H9 (cell line): ENCODE measurements at places on chromosomes 3 and 15. TPM values are rescaled to one million over a fixed set of nuclear protein-coding genes. Genes with fewer than 3 reads are reported as not detected.

RARRES1 gene
- total RNA-seq = 0.72 and 0.81 TPM in 2 replicates

HIGD2B gene
- not detected in 2 replicates for total RNA-seq

LOXL1 gene
- 6.9 and 9.1 TPM in 2 replicates for total RNA-seq

CORO2B gene
- 3.1 and 3.2 TPM in 2 replicates for total RNA-seq

REC114 gene
- total RNA-seq = not detected in 2 replicates

GJD2 gene
- total RNA-seq = 0.15 TPM in 1 of 2 replicates, not detected in the other

ILDR1 gene
- total RNA-seq = 0.68 and 1.1 TPM in 2 replicates

MITF gene
- 0.81 and 0.88 TPM in 2 replicates for total RNA-seq

TICRR gene
- total RNA-seq = 26.0 TPM in 2 replicates

MON1A gene
- total RNA-seq = 10.0 and 10.9 TPM in 2 replicates

CIP2A gene
- total RNA-seq = 34.2 and 38.8 TPM in 2 replicates

RBP2 gene
- total RNA-seq = not detected in 2 replicates

IL17RB gene
- total RNA-seq = 8.3 and 9.8 TPM in 2 replicates

A4GNT gene
- total RNA-seq = not detected in 2 replicates

PLA2G4F gene
- total RNA-seq = not detected in 2 replicates

DNA sequence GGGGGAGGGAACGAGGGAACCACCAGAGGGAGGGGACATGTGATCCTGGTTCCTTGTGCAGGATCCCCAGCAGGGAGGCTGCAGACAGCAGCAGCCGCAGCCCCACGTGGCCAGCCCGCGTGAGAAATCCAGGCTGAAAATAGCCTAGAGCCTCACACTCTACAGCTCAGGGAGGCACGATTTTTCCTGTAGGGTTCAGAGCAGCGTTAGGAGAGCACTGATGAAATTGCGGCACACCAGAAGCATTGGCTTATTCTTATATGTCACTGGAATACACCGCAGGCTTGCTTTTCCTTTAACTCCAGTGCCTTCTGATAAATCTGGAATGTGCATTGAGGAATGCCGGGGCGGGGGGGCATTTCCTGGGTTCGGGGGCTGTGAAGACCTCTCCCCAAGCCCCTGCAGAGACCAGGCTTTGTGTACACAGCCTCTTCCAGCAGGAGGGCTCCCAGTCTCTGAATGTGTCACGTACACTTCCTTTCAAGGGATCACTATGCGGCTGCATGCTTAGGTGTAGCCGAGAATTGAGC is 193.0 kb downstream of the ATP10A start:
- H3K27me3 ChIP-seq = no peaks in the 10 kb centered on the region
- DNase-seq = peak; percentile 86
- peak overlapping the region; percentile 49 for H3K4me3 ChIP-seq
- no peaks in the 10 kb centered on the region for H3K36me3 ChIP-seq
- H3K27ac ChIP-seq = peak overlapping the region; percentile 52

DNA sequence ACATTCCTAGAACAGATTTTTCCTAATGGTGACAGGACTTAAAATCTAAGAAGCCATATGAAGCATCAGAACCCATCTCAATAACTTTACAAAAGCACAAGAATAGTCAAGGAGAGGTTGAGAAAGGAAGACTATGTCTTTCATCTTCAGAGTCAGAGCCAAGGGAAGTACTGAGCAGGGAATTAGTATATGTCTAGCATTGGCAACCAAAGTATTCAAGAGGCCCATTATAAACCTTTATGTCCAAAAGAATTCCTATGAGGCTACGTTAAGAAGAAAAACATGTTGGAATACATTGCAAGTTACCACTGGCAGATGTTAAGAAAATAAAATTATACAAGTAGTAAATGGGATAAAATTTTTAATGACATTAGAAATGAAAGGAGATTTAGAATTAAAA is 150.5 kb downstream of the MAGI1 start:
- DNase-seq = no peak
- H3K27ac ChIP-seq = no peak overlapping the region
- peaks cover 4% of the 10 kb centered on the region; the same call in 1 of the 2 replicates for H3K4me1 ChIP-seq
- no peak overlapping the region for H3K4me3 ChIP-seq

GRCh38 chr3:134134240-134134639 is 104.5 kb upstream of the SLCO2A1 start:
- no peak for DNase-seq
- H3K4me3 ChIP-seq = no peak overlapping the region
- H3K27me3 ChIP-seq = no peaks in the 10 kb centered on the region
- no peak overlapping the region for H3K27ac ChIP-seq
- H3K36me3 ChIP-seq = peaks cover 23% of the 10 kb centered on the region

DNA sequence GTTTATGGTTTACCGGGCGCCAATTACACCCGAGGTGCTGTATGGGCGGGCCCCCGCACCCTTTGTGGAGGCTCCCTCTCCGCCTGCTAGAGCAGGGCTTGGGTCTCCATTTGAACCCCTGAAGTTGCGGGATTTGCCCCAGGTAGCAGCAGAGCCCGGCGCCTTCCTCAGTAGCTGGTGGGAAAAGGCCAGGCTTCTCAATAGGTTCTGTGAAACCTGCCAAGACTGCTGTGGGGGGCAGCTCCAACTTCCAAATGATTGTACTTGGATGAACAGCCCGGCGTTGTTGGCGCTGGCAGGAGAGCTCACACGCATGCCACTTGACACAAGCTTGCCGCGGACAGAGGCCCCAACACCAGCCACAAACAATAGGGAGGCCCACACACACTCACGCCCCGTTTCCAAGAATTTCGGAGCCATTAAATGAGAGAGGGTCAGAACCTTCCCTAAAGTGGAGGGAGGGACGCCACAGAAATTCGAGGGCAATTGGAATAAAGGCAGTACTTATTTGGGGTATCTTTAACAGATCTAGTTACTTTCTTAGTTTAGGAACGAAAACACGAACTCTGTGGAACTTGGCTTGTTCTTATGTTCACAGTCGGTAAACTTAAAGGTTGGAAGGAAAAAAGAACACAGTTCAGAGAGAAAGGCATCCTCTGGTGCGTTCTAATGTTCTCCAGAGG is 1.4 kb downstream of the EPHB3 start:
- H3K4me3 ChIP-seq = peak overlapping the region; percentile 70
- H3K27me3 ChIP-seq = peaks cover 81% of the 10 kb centered on the region
- no peak overlapping the region for H3K27ac ChIP-seq
- H3K4me1 ChIP-seq = peaks cover 12% of the 10 kb centered on the region; the same call in 1 of the 2 replicates
- no peaks in the 10 kb centered on the region for H3K36me3 ChIP-seq

- H3K4me3 ChIP-seq = no peak overlapping the region
- DNase-seq = no peak
Observed at GRCh38 chr3:158642005-158642404, 2.3 kb upstream of the GFM1 start.

GRCh38 chr15:77800305-77800704 is 167.6 kb upstream of the LINGO1 start:
- no peak overlapping the region for H3K27ac ChIP-seq
- no peak overlapping the region for H3K4me3 ChIP-seq
- no peak for DNase-seq
- H3K27me3 ChIP-seq = no peaks in the 10 kb centered on the region
- H3K4me1 ChIP-seq = peaks cover 5% of the 10 kb centered on the region; the same call in 1 of the 2 replicates
- no peaks in the 10 kb centered on the region for H3K36me3 ChIP-seq

DNA sequence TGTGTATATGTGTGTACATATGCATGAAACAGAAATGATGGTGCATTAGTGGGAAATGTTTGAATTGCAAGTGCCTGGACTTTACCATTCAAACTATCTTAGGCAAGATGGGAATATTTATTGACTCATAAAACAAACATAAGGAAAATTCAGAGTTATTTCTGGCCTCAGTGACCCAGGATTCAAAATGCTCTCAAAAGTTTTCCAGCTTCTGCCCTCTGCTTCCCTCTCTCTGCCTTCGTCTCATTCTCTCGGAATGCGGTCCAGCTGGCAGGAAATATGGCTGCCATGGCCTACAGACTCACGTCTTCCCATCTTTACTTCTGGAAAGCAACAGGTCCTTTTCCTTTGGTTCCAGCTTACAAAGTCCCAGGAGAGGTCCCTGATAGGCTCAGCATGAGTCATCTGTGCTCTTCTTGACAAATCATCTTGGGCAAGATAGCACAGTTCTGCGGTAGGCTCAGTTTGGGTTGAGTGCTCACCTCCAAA is 8.7 kb upstream of the ZNF774 start:
- no peaks in the 10 kb centered on the region for H3K4me1 ChIP-seq
- H3K36me3 ChIP-seq = no peaks in the 10 kb centered on the region
- no peaks in the 10 kb centered on the region for H3K27me3 ChIP-seq
- no peak overlapping the region for H3K4me3 ChIP-seq
- H3K27ac ChIP-seq = no peak overlapping the region

- H3K4me3 ChIP-seq = no peak overlapping the region
- DNase-seq = no peak
- H3K36me3 ChIP-seq = peaks cover 4% of the 10 kb centered on the region; the same call in 1 of the 3 replicates
Observed at GRCh38 chr3:140176526-140176925, 241.5 kb downstream of the CLSTN2 start.

DNA sequence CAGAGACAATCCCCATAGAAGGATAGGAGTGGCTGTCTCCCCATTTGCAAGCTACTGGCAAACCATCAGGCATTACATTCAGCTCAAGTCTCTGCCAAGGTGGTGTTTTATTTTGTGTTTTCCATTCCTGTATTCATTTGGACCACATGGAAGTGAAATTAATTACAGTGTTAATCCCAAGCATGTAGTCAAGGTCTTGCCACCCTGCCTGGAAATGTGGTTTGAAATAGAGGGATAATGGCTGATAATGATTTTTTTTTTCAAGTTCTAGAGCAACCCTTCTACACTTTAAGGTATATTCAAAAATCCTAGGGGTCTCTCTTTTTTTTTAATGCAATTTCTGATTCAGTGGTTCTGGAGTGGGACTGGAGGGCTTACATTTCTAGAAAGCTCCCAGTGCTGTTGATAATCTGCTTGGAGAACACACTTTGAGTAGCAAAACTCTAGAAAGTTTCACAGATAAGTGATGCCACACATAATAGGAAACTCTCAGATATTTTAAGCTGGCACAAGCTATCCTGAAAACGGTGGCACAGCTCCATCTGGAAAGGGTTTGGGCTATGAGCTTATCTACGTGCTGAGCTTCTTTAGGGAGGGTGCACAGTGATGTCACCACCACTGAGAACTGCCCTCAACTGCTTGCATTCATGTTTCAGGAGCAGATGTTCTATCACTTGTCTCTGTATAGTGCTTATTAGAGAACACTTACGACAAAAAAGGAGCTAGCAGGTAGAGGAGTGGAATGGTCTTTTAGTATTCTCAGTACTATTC is 140.1 kb upstream of the IL12A start:
- no peak for DNase-seq
- no peak overlapping the region for H3K27ac ChIP-seq
- H3K27me3 ChIP-seq = no peaks in the 10 kb centered on the region
- H3K4me3 ChIP-seq = no peak overlapping the region
- peaks cover 4% of the 10 kb centered on the region; the same call in 1 of the 2 replicates for H3K4me1 ChIP-seq

- H3K27me3 ChIP-seq = no peaks in the 10 kb centered on the region
- H3K4me1 ChIP-seq = no peaks in the 10 kb centered on the region
- H3K27ac ChIP-seq = no peak overlapping the region
- DNase-seq = no peak
- H3K4me3 ChIP-seq = no peak overlapping the region
- no peaks in the 10 kb centered on the region for H3K36me3 ChIP-seq
Observed at GRCh38 chr15:99502182-99502581, 63.6 kb upstream of the MEF2A start.

GRCh38 chr3:59535791-59536221 is 486.0 kb upstream of the CFAP20DC start:
- H3K4me3 ChIP-seq = no peak overlapping the region
- H3K27me3 ChIP-seq = no peaks in the 10 kb centered on the region
- no peaks in the 10 kb centered on the region for H3K36me3 ChIP-seq
- no peak for DNase-seq

DNA sequence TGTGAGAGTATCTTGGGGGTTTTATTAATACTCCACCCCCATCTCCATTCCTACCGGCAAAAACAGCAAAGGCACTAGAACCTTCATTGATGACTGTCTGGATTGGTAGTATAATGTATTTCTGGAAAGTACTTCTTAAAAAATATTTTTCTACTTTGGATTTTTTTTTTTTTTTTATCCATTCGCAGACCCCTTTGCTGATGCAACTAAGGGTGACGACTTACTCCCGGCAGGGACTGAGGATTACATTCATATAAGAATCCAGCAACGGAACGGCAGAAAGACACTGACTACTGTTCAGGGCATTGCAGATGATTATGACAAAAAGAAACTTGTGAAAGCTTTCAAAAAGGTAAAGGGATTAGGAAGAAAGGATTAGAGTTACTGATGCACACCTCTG is 1.2 kb downstream of the EIF1B start:
- H3K4me3 ChIP-seq = peak overlapping the region; percentile 99
- no peak for DNase-seq
- H3K27ac ChIP-seq = no peak overlapping the region
- peaks cover 35% of the 10 kb centered on the region for H3K36me3 ChIP-seq

- H3K27me3 ChIP-seq = no peaks in the 10 kb centered on the region
- no peaks in the 10 kb centered on the region for H3K36me3 ChIP-seq
- no peak overlapping the region for H3K4me3 ChIP-seq
- no peak overlapping the region for H3K27ac ChIP-seq
- no peak for DNase-seq
Observed at GRCh38 chr15:80424381-80424780, 20.2 kb downstream of the ARNT2 start.

GRCh38 chr3:195123281-195123691 is 147.7 kb downstream of the XXYLT1 start:
- H3K27me3 ChIP-seq = no peaks in the 10 kb centered on the region
- peak; percentile 53 for DNase-seq
- no peak overlapping the region for H3K4me3 ChIP-seq
- H3K4me1 ChIP-seq = peaks cover 8% of the 10 kb centered on the region; the same call in 1 of the 2 replicates
- H3K36me3 ChIP-seq = no peaks in the 10 kb centered on the region

- H3K36me3 ChIP-seq = no peaks in the 10 kb centered on the region
- H3K4me1 ChIP-seq = peaks cover 10% of the 10 kb centered on the region
- H3K27ac ChIP-seq = no peak overlapping the region
- no peak overlapping the region for H3K4me3 ChIP-seq
Observed at GRCh38 chr3:111864821-111865656, 6.0 kb downstream of the PHLDB2 start.

DNA sequence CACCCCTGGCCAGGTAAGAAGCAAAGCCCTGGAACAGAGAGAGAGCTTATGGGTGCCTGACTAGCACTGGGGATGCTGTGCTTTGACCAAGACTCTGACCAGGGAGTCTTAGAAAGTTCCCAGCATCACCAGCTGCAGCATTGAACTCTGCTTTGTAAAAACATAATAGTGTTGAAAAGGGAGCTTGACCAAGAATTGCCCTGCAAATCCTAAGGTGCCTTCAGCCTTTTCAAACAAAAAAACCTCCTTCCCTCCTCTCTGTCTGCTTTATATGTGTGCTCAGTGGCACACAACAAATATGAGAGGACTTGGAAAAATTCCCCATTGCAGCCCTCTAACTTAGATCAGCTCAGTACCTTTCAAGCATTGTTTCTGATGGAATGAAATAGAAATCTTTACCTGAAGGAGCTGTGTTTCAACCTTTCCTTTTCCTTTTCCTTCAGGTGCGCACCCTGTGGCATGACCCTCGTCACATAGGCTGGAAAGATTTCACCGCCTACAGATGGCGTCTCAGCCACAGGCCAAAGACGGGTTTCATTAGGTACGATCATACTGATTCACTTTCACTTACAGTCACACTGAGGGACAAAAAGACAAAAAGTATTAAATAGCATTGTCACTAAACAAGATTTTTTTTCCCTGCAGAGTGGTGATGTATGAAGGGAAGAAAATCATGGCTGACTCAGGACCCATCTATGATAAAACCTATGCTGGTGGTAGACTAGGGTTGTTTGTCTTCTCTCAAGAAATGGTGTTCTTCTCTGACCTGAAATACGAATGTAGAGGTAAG is 13.0 kb downstream of the THBS1 start:
- DNase-seq = no peak
- peaks cover 75% of the 10 kb centered on the region for H3K36me3 ChIP-seq
- no peak overlapping the region for H3K27ac ChIP-seq
- H3K4me1 ChIP-seq = no peaks in the 10 kb centered on the region
- no peak overlapping the region for H3K4me3 ChIP-seq
